ENCODE measurements at places on chromosomes 6 and 20. TPM values are rescaled to one million over a fixed set of nuclear protein-coding genes. Genes with fewer than 3 reads are reported as not detected.

Gene PTCHD4
- 2.6 TPM for total RNA-seq

Gene KIF25
- not detected for total RNA-seq

Gene POLH
- total RNA-seq, result 24.3 TPM

Gene ANGPT4
- not detected for total RNA-seq

Gene WFDC2
- not detected for total RNA-seq

Gene RIN2
- total RNA-seq, result 45.8 TPM

Gene UNC5CL
- 0.26 TPM for total RNA-seq

Gene SYCP2L
- total RNA-seq, result 0.26 TPM

DNA sequence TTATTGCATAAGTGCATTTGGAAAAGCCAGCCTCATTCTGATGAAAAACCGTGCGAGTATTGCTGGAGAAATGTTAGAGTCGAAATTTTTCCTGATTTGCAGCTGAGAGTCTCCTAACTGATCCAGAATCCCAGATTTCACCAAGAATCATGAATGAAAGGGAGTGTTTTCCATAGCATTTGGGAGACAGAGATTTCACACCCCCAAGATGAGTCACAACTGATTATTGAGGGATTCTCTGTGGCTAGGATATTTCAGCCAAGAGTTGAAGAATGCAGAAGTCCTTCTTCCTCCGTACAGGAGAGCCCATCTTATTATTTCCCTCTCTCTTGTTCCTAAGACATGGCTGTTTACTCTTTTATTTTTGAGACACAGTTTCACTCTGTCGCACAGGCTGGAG is 82.2 kb upstream of the SALL4 start:
- DNase-seq, result no peak

DNA sequence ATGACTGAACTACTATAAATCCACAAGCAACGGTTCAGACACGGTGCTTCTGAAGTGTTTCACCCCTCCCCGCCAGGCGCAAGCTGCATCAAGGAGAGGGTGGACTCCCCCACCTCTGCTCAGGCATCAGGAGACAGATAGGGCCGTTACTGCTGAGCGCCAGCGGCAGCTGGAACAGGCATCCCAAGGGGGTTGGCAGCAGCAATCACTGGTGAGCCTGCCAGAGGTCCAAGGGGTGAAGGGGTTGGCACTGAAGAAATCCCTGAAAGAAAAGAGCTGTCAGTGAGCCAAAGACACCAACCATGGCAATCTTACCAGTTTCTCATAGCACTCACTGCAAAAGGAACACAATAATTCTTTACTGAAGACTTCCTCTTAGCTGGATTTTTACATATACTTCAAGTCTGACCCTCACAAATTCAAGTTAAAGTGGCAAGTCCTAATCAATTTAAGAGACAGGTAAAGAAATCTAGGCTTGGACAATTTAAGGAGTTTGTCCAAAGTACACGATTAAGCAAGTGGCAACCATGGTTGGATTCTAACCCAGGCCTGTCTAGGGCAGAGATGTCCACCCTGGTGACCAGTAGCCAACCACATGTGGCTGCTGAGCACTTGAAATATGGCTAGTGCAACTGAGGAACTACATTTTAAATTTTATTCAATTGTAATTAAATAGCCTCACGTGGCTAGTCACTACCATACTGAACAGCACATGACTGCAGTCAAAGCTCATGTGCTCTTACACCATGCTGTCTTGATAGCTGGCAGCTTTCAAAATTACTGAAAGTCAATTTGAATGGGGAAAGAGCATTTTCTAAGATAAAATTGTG is 21.7 kb upstream of the TBC1D20 start:
- DNase-seq, result no peak

- no peak for DNase-seq
Measured at GRCh38 chr20:50100552-50100951, 12.4 kb downstream of the UBE2V1 start.

- peak; percentile 25 for DNase-seq
Measured at GRCh38 chr6:134029495-134030455, 22.6 kb downstream of the SLC2A12 start.
